CD4-positive, alpha-beta memory T cell (primary cell): ENCODE measurements at places on chromosomes 12 and 14.

DNA sequence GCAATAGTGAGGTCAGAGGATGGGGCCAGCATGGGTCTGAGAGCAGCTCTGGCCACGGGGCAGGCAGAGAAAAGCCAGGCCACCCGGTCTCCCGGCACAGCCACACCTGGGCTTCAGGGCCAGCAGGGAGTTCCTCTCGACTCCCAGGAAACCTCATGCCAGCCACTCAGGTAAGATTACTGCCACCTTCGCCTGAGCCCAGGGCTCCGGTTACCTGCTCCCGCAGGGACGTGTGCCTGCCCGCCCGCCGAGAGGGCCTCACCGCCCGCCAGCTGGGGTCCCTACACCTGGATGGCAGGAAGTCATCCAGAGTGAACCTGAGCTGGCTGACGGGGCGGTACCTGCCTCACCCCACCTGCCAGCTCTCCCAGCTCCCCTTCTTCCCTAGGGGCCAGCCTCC lies 7.3 kb downstream of the JAG2 start:
- DNase-seq, result no peak

- DNase-seq, result no peak
Measured at GRCh38 chr12:62834971-62835547, 99.9 kb downstream of the PPM1H start.

- no peak for DNase-seq
Measured at GRCh38 chr14:51473351-51473750, 178.4 kb upstream of the FRMD6 start.

- DNase-seq, result no peak
Measured at GRCh38 chr14:93964281-93964680, 12.1 kb downstream of the ASB2 start.

DNA sequence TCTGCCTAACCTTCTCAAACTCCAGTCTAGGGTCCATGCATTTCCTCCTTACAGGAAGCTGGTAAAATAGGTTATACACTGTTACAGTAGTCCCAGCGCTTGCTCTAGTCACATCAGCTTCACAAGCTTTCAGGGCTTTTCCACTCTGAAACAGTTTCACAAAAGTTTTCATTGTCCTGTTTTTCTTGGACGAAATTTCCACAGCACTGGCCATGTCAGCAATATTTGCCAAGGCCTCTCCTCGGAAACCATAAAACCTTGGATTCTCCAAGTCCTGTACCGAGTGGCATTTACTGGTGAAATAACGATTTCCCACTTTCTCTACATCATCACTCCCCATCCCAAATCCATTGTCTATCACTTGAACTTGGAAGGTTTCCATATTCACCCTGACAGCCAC lies 2.1 kb downstream of the MLH3 start:
- DNase-seq, result no peak

DNA sequence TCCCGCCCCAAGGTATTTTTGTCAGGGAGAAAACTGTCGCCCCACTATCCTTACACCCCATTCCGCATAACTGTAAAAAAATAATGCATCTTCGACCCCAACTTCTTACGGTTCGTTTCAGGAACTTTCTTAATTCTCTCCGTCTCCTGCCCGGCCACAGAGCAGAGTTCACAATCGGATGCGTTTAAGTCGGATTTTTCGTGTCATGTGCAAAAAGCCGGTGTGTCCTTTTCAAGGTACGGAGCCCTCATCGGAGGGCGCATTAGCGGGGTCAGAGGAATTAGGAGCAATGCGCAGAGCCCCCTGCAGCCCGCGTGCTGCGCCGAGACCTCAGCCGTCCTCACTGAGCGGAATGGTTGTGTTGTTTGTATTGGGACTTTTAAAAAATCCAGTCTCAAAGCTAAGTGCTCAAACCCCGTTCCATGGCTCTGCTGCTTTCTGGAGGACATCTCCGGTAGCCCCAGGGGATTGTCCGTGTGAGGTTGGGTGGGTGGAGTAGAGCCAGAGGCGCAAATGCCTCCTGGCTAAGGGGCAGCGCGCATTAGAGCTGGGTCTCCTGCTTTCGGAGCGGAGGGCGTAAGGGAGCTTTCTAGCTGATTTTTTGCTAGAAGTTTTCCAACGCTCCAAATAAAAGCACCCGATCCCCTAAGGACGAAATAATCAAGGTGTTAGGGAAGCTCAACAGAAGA lies 3.9 kb upstream of the GSC start:
- no peak for DNase-seq

DNA sequence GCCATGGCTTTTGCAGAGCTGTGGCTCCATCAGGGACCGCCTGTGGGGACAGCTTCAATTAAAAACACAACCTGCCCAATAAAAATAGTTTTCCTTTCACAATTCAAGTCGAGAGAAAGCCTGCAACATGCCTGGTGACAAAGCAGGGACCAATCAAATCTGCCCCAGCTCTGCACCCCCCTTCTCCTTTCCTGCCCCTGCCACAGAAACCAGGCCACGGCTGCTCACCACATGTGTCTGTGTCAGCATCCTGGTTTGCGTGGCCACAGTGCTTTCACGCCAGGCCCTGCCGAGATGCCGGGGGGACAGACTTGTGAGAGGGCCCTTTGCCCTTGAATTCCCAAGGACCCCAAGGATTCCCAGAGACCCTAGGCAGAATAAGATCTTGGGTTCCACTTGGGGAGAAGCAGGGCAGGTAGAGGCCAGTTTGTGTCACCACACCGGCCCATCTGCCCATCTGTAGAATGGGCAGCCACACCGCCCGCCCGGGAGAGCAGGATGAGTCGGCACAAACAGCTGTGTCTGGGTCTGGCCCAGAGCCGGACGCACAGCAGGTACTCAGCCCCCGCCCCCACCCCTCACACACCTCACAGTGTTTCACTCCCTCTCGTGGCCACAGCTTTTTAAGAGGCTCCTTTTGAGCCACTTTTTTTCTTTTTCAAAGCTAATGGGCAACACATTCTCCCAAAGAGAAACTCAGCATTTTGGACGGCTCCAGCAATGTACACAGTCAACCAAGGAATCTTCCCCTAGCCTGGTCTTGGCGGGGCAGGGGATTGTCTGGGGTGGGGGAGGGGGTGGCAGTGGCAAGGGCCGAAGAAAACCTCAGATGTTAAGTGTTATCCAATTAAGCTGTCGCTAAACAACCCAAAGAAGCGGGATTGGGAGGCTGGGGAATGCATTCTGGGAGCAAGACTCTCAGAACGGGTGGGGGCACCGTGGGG lies 41.5 kb downstream of the BCL11B start:
- DNase-seq, result peak; percentile 88

DNA sequence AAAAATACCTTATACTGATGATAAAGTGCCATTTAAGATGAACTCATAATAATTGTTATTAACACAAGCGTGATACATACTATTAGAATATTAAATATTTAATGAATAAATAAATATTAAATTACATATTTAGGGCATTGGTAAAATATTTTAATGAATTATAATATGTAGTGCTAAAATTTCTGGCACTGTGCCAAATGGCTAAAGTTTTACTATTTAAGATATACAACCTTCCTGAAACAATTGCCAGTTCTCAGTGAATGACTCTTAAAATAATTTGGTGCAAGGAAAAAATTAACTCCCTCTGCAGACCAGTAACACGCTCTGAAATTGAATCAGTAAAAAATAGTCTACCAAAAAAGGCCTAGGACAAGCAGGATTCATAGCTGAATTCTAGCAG lies 428.9 kb upstream of the ATXN7L3B start:
- no peak for DNase-seq

DNA sequence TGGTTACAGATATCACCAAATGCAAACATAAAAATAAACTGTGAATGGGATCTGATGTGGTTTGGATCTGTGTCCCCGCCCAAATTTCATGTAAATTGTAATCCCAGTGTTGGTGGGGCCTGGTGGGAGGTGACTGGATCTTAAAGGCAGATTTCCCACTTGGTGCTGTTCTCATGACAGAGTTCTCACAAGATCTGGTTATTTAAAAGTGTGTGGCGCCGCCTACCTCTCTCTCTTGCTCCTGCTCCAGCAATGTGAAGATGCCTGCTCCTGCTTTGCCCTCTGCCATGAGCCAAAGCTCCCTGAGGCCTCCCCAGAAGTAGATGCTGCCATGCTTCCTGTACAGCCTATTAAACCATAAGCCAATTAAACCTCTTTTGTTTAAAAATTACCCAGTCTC lies 47.8 kb downstream of the SLC25A21 start:
- DNase-seq, result no peak

DNA sequence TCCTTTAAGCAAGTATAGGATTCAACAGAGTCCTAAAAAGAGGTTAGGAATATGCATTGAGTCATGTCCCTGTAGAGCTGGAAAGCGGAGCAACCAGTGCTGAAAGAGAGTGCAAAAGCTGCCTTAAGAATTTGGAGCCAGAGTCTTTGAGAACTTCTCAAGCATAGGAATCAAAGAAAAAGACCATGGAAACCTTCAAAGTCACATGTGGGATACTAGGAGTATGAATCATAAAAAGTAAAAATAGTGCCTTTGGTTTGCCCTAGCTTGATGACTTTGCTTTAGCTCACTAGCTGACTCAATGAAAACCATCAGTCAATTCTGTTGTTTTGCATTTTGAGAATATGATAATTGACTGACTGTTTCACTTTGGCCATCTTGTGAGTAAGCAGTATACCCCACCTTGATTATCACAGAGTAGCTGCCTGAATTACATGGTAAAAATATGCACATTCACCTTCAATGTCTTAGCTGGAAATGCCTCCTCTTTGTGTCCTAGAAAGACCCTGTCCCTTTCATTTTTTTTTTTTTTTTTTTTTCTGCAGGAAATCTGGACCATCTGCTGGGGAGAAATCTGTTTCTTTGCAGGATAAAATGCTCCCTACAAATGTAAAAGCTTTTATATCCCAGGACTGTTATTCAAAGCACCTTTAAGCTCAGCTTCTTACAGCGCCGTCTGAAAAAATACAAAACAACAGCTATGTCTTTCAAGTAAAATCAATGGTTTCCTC lies 248.6 kb upstream of the KRR1 start:
- DNase-seq, result no peak

DNA sequence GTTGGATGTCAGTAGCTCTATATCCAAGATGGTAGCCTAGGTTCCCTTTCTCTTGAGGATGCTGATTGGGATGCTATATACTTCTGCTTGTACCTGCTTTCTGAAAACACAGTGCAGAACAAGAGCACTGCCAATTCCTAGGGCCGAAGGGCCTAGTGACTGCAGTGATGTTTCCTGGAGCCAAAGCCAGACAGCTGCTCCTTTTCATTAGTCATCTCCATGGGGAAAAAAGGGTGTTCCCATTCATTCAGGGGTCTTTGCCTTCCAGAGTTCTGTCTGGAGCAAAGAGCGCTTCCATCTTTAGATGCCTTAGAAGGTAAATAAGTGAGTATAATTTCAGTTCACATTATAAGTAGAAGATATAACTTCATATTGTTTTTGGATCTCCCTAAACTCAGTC lies 85.5 kb downstream of the PTPRB start:
- no peak for DNase-seq

DNA sequence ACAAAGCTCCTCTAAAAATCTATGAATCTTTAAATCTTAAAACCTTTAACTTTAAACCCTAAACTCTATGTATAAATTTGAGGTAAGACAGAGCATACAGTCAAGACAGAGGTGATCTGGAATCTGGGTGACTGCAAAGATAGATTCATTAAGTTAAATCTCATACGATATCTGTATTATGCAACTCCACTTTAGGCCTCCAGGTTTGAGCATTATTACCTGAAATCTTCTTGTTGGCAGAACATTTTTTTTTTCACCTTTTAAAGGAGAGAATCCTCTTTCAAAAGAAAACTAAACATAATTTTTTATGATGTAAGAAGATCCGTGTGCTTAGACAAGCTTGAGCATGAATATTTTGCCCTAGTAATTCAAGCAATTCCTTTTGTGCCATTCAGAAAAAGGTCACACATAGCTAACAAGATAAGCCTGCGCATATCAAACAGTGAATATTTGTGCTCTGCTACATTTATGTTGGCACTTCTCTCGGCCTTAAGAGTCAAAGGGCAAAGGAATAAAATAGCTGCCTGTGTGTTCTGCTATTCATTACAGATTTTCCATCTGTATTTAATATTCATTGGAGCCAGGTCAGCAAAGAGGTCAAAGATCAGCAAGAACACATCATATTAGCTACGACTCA lies 163.3 kb downstream of the TMTC3 start:
- DNase-seq, result no peak

DNA sequence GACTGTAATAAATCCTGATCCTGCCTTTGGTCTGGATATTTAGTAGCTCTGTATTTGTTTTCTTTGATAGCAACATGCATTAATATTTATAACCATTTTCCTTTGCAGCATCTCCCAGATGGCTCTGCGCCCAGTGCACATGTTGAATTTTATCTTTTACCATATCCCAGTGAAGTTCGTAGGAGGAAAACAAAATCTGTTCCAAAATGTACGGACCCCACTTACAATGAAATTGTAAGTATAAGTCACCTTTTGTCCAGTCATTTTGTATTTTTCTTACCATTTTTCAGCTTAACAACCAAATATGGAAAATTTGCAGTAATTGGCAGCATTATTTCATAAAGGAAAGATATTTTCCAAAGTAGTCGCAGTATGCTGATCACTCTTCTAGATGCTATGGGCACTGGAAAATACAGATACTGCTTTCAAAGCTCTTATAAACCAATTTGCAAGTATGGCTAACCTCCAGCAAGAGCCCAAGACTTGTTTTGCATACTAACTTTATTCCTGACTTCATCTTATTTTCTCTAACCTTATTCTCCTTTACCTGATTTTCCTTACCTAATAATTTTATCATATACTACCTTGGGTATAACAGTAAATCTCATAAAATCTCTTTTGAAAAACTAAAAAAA lies 97.4 kb downstream of the PLCZ1 start:
- DNase-seq, result no peak

- no peak for DNase-seq
Measured at GRCh38 chr14:98456231-98456630, 815.8 kb downstream of the BCL11B start.

DNA sequence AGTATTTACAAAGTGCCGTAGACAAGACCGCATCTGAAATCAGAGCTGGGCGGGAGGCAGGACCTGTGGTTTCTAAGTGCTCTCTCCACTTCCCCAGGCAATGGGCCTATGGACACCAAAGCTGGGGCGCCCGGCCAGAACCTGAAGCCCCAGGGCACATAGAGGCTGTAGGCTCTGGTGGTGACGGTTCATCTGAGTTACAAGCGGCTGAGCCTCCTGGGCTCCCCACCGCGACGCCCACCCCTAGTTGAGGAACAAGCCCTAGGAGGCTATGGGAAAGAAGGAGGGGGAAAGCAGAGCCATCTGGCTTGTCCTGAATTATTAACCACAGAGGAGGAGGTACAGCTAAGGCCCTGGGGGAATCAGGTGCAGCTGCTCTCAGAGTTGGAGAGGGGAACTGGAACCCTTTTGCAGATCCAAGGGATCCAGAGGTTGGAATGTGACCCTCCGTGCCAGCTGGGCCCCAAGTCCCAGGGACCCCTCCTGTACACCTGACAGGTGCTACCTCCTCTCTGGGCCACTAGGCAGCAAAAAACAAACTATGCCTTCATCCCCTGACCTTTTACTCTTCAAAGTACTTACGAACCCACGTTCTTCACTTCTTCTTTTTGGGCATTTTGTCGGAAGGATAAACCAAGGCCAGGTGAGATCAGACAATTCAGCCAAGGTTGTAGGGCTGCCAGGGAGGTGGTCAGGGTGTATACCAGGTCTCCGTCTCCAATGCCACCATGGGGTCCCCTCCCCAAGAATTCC lies 77.2 kb downstream of the ARL6IP4 start:
- no peak for DNase-seq
